CD14-positive monocyte (primary cell): ENCODE measurements at places on chromosomes 2 and 18. TPM values are rescaled to one million over a fixed set of nuclear protein-coding genes. Genes with fewer than 3 reads are reported as not detected.

The RAPH1 gene
- 4.5 TPM for polyA plus RNA-seq

The SLC23A3 gene
- 0.47 and 1.1 TPM in 2 replicates for polyA plus RNA-seq

DNA sequence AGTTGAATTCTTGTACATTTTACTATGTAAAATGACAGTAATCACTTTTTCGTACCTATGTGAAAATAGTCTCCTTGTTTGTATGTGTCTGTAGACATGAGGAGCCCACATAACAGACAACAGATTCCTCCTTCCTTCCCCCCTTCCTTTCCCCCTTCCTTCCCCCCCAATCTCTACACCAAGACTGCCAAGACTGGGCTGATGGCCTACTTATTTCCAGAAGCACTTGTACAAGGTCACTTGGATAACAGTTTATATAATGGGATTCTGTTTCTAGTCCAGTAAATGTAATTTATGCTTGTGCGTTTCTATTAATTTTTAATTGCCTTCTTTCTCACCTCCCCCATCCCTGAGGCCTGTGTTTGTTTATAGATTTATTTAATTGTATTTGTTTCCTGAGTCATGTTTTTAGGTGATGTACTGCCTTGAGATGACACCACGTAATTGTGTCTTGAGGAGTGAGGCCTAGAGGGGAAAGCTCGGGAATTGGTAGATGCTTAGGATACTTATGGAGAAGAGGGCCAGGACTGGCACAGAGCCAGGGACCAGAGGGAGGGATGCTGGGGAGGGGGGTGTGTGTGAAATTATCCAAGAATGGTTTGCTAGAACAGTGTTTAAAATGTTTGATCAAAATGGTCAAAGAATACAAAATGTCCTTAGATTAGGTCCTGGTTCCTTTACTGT, 12.3 kb downstream of the B3GNT2 start:
- DNase-seq, result no peak

DNA sequence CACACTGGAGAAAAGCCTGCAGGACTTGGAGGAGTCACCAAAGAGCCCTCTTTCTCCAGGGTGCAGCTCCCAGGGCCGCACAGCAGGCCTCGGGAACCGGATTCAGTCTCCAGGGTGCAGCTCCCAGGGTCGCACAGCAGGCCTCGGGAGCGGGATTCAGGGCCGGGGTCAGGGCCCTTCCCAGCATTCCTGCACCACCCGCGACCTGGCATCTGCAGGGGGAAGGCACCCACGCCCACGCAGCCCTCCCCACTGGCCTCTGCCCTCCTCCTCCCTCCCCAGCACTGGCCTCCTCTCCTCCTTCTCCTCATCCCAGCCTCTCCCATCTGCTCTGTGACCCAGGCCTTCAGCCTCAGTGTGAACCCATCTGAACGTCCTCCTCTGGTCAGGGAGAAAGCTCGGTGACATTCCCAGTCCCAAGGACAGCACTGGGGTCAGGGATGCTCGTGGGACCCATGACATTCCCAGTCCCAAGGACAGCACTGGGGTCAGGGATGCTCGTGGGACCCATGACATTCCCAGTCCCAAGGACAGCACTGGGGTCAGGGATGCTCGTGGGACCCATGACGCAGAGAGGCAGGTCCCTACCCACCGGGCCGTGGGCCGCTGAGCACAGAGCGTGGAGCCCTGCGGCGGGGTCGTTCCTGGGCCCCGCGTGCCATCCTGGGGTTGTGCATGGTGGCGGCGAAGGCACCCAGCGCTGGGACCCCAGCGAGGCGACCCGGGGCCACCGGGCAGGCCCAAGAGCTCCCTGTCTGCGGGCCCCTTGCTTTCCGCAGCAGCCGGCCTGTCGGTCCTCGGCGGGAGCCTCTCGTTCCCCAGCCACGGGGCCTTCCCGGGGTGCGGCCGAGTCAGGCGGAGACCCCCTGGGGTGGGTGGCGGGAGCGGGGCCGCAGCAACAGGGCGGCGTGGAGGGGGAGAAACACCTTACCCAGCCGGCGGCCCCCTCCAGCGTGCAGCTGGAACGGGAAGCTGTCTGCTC, 550.2 kb upstream of the SALL3 start:
- no peak for DNase-seq

GRCh38 chr2:86477349-86477748, 36.2 kb downstream of the KDM3A start:
- DNase-seq, result no peak

The CTDP1 gene
- 9.1 TPM for polyA plus RNA-seq

DNA sequence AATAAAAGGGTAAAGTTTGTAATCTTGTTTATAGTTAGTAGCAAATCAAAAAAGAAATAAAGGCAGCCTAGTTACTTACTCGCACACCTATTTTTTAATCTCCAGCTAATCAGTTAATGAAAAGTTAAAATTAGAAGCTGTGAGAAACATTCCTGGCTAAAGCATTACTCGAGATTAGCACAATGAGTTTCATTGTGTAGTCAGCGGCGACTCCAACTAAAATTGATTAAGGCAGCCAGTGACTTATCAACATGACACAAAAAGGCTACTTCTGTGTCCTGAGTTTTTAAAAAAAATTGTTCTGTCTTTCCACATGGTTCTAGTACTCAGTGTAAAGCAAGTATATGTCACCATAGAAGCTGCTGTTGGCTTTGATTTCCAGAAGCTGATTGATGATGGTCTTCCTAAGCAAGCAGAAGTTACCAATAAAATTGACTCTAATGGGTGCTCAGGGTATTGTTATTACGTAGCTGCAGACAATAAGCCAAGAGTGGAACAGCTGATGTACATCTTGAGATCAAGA, 159.2 kb downstream of the CPS1 start:
- DNase-seq, result no peak

The GTF2A1L gene
- polyA plus RNA-seq, result not detected in 2 replicates

DNA sequence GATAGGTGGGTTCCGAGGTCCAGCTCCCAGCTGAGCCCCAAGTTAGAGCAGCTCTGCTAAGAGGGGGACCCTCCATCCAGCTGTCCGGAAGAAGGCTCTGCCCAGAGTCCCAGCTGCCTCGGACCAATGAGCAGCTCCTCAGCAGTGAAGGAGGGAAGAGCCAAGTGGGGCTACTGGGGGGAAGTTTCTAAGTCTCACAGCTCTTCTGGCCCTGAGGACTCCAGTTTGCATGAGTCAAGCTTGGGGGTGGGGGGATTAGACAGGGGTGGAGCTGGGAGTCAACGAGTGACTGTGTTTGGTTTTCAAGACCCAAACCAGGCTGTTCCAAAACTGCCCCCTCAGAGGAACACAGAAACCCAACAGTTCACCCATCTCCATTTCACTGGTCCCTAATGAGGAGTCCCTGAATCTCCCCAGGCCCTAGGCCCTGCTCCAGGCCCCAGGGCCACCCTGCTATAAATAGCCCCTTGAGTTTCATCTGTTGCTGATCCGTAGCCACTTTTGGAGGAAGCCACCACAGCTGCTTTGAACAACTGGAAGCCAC, 100.9 kb downstream of the TNS1 start:
- DNase-seq, result peak; percentile 80

- peak; percentile 54 for DNase-seq
Observed at GRCh38 chr18:56575819-56576663, 62.4 kb downstream of the TXNL1 start.

DNA sequence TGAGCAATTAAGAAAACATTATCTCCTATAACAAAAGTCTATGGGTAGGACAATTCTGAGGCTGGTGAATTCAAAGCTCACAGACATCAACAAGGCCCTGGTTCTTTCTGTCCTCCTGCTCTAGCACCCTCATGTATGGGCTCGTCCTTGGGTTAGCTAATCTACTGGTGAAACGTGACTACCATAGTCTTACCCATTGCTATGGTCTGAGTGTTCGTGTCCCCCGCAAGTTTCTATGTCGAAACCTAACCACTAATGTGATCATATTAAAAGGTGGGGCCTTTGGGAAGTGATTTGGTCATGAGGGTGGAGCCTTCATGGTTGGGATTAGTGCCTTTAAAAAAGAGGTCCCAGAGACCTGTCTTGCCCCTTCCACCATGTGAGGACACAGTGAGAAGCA, 564.7 kb downstream of the TNS1 start:
- DNase-seq, result no peak

- no peak for DNase-seq
Observed at GRCh38 chr18:37385846-37386778, 179.5 kb downstream of the CELF4 start.

- no peak for DNase-seq
Observed at GRCh38 chr2:216664593-216665034, 30.7 kb downstream of the IGFBP5 start.

DNA sequence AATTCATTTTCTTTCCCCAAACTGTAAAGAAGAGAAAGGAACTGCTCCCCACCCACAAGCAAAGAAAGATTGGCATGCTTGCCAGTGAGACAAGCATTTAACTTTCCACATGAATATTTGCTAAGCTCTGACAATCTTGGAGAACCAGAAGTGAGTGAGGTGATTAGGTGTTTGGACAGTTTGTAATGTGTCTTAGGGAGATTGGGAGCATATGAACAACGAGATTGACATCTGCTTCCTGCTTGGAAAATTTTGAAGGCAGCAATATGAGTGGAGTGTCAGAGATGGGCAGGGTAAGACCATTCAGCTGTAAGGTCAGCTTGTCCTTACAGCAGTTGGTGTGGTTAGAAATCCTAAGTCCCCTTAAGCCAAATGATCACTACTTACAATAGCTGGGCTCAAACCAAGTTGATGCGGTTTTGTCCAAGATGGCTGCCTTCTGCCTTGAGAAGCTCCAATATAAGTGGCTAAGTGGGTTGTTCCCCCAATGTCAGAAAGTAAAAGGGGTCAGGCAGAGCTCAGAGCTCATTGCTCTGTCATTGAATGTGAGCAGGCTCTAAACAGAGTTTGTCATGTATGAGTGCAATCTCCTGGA, 36.0 kb upstream of the GALNT5 start:
- no peak for DNase-seq

The CD8B gene
- not detected in 2 replicates for polyA plus RNA-seq

DNA sequence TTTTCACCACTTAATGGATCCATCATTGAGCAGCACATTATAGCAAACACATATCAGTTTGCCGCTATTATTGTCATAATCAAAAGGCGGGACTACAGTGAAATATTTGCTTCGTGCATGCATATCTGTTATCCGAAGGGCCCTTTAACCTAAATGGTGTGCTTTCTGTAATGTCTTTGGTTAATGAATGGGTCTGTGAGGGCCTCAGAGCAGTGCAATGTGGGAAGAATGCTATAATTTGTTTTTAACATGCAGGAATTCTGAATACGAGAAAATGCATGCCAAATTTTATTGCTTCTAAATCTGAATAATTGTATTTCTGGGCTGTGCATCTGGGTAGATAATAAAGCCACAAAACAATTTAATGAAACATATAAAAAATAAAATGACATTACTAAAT, 32.8 kb upstream of the CELF4 start:
- no peak for DNase-seq

GRCh38 chr2:164905307-164905706, 50.0 kb downstream of the SLC38A11 start:
- DNase-seq, result no peak

DNA sequence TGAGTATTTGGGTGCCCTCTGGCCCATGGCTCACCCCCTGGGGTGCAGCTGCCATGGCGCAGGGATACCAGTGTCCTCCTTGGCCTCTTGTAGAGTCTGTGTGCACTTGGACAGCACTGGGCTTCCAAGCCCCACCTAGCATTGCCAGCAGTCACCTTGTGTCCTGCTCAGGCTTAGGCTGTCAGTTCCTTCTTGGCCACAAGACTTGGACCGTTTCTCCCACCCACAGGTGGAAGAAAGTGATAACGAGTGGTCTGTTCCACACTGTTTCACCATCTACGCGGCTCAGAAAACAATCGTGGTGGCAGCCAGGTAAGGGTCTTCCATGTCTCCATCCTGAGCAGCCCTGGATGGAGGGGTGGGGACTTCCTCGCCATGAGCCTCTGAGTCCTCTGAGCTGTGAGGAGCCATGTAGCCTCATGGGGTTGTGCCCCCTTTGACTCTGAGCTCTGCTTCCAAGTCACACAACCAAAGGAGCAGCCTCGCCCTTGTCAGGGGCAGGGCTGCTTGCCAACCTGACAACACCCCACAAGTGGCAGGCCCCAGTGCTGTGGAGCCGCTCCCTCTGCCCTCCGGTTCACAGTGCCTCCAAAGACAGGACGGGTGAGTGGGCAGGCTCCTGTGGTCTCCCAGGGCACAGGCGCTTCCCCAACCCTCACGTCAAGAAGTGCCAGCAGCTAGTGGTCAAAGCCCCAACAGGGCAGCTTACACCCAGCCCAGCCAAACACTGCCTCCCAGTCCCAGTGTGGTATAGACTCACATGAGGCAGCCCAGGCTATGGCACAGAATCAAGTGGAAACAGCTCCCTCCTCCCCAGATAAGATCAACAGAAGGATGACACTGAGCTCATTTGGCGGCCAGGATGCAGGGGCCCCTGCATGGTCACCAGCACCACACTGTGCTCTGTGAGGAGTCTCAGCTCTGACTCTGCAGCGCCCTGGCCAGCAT, 18.4 kb downstream of the STK25 start:
- DNase-seq, result no peak

The FAM237A gene
- polyA plus RNA-seq, result not detected

DNA sequence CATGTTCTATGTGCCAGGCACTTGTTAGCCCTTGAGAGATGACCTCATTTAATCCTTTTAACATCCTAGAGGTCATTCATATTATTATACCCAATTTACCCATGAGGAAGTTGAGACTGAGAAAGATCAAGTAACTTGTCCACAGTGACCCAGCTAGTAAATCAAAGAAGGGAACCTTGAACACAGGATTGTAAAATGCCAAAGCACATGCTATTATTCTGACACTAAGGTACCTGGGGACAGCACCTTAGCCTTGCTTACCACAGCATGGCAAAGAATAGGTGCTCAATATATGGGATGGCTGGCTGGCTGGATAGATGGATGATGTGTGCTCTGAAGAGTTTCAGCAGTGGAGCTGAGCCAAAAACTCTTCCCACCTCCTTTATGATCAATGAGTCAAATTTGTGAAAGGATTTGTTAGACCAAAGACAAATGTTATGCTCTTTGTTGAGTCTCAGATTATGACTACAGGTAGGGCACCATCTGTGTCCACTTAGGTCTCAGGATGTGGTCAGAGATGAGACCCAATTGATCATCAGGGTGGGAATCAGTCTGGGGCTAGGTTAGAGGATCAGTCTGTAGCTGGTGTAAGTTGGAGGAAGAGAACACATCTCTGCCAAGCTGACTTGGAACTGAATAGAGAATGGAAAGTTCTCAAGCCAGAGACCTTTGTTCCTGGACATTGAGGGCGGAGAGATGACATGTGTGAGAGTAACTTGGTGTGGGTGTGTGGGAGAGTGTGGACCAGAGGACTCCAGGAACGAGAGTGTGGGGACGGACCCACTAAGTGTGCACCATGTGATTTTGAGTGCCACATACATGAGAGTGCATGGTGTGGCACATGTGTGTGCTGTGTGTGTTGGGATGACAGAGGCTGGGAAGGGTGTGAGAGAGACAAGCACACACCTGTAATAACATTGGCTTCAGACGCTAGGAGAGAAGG, 16.3 kb upstream of the PKDCC start:
- DNase-seq, result no peak

The FSHR gene
- not detected for polyA plus RNA-seq

The RSAD2 gene
- 10.3 TPM for polyA plus RNA-seq

DNA sequence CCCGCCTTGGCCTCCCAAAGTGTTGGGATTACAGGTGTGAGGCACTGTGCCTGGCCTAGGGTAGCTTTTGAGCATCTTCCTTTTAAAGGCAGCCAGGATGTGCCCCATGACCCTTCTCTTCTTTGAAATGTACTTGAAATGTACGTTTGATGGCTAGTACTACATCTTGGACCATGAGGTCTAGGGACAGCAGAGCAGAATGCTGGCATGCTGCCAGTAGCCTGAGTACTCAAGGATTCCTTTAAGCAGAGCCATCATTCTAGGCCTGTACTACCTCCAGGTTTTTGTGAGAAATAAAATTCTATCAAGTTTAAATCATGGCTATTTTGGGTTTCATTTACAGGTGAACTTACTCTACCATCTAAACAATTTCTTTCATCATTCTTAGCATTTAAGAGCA, 2.9 kb upstream of the EML6 start:
- DNase-seq, result no peak

The EVA1A gene
- polyA plus RNA-seq, result not detected

The INHA gene
- polyA plus RNA-seq, result not detected
